Inflammatory macrophage treated with lipopolysaccharide for 1 hour (primary cell): ENCODE measurements at places on chromosomes 11 and 22.

DNA sequence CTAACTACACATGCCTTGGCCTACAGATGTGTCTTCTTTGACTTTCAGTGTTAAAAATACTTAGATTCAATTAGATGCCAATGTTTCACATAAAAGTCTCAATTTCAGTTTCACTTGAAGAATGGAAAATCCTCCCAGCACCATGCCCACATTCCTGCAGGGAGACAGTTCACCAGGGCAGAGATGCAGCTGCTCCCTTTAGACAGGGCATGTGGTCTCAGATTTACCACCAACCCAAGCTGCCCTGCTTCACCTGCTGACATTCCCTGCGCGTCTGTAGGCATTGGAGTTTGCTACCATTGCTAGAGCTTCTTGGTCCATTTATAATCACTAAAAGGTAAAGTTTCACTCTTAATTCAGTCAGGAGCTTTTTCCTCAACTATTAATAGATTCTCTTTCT is 113.9 kb downstream of the ARFGAP2 start:
- no peak for DNase-seq

GRCh38 chr11:116825854-116826750 is 3.0 kb upstream of the APOA4 start:
- no peak for DNase-seq

DNA sequence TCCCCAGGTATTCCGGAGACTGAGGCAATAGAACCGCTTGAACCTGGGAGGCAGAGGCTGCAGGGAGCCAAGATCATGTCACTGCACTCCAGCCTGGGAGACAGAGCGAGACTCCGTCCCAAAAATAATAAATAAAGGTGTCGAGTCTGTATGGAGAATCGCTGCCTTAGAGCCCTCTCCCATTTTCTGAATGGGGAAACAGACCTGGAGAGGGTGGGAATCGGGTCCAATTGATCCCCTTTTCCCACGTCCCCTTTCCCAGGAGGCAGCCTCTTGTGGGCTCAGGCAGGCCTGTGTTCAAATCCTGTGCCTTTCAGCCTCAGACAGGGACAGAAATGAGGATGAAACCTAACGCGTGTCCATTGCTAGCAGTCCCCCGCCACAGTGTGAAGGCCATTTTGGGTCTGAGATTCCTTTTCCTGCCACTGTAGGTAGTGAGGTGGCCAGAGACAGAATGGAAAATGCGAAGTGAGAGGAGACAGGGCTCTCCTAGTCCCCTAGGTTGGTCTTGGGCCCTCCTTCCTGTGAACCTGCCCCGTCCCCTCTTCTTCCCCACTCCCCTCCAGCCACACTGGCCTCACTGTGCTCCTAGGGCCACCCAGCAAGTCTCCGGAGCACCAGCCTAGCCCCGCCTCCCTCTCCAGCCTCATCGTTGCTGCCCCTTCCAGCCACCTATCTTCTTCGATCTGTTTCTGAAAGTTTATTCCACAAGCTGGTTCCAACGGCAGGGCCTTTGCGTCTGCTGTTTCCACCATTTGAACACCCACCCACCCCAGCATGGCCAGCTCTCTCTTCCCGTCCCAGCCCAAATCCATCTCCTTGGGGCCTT is 2.7 kb upstream of the POLDIP3 start:
- no peak for DNase-seq

DNA sequence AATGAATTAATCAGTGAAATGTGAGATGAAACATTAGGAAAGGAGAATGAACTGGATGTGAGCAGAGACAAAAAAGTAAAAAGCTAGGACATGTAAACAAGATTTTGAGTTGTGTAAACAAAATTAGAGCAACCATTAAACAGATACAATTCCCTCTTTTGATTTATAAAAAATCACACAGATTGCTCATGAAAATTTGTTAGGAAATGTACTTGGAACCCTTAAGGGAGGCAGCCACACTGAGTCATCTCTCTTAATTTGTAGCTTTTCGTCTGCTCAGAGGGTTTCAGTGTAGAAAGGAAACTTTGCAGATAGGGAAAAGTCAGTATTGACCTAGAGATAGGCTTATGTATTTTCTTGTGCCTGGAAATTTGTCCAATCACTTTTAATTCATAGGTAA is 49.6 kb upstream of the ME3 start:
- DNase-seq: no peak

DNA sequence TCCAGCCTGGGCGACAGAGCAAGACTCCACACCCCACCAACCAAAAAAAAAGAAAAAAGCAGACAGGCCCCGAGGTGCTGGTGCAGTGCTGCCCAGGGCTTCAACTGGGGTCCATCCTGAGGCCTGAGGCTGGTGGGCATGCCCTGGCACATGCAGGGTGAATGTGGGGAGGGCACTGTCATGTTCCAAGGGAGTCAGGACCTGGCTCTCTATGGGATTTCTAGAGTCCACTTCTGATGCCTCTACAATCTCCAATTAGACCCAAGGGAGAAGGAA is 10.1 kb downstream of the CENPM start:
- DNase-seq: no peak
